Activated naive CD4-positive, alpha-beta T cell treated with anti-CD3 and anti-CD28 coated beads for 36 hours (primary cell): ENCODE measurements at places on chromosomes 1 and 21. TPM values are rescaled to one million over a fixed set of nuclear protein-coding genes. Genes with fewer than 3 reads are reported as not detected.
A peak's percentile ranks its signal among the peaks of the same experiment; 100 is the strongest.

DNA sequence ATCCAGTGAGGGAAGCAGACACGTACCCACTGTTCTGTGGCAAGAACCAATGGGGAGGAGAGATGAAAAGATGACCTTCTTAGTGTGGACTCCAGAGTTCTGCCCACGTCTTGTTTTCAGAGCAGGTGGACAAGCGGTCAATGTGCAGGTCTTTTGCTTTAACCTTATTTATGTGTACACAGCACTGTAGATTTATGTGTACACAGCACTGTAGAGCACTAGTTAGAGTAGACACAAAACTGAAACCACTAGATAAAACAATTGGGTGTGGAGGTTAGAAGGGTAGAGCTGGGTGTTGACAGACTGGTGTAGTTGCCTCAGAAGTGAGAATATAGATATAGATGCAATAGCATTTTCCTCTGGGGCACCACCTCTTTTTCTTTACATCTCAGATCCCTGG lies 150.0 kb downstream of the MAGI3 start:
- peaks cover 3% of the 10 kb centered on the region for H3K36me3 ChIP-seq
- no peak overlapping the region for H3K27ac ChIP-seq
- H3K4me1 ChIP-seq = no peaks in the 10 kb centered on the region
- DNase-seq = no peak

GRCh38 chr1:25503551-25504426 lies 39.6 kb upstream of the LDLRAP1 start:
- peak overlapping the region; percentile 65 for H3K27ac ChIP-seq
- peaks cover 40% of the 10 kb centered on the region for H3K4me1 ChIP-seq
- no peak overlapping the region for H3K4me3 ChIP-seq
- DNase-seq = peak; percentile 86
- no peaks in the 10 kb centered on the region for H3K36me3 ChIP-seq
- H3K27me3 ChIP-seq = no peaks in the 10 kb centered on the region

- peaks cover 7% of the 10 kb centered on the region for H3K36me3 ChIP-seq
- H3K4me3 ChIP-seq = no peak overlapping the region
- DNase-seq = peak; percentile 35
- peak overlapping the region; percentile 81 for H3K27ac ChIP-seq
- no peaks in the 10 kb centered on the region for H3K27me3 ChIP-seq
- H3K4me1 ChIP-seq = peaks cover 81% of the 10 kb centered on the region
These were observed 12.8 kb downstream of the TRAPPC10 start for GRCh38 chr21:44024887-44025353.

- no peaks in the 10 kb centered on the region for H3K36me3 ChIP-seq
- no peak for DNase-seq
- no peak overlapping the region for H3K27ac ChIP-seq
- no peaks in the 10 kb centered on the region for H3K4me1 ChIP-seq
- no peak overlapping the region for H3K4me3 ChIP-seq
- no peaks in the 10 kb centered on the region for H3K27me3 ChIP-seq
These were observed 63.6 kb downstream of the CLIC6 start for GRCh38 chr21:34732388-34732821.

GRCh38 chr1:26349188-26349876 lies 4.6 kb downstream of the CRYBG2 start:
- no peaks in the 10 kb centered on the region for H3K36me3 ChIP-seq
- H3K4me1 ChIP-seq = no peaks in the 10 kb centered on the region
- no peak for DNase-seq
- no peak overlapping the region for H3K27ac ChIP-seq

GRCh38 chr1:92538413-92539061 lies 51.8 kb upstream of the GFI1 start:
- H3K4me1 ChIP-seq = peaks cover 82% of the 10 kb centered on the region
- H3K27ac ChIP-seq = peak overlapping the region; percentile 94
- DNase-seq = peak; percentile 51
- H3K4me3 ChIP-seq = peak overlapping the region; percentile 65

DNA sequence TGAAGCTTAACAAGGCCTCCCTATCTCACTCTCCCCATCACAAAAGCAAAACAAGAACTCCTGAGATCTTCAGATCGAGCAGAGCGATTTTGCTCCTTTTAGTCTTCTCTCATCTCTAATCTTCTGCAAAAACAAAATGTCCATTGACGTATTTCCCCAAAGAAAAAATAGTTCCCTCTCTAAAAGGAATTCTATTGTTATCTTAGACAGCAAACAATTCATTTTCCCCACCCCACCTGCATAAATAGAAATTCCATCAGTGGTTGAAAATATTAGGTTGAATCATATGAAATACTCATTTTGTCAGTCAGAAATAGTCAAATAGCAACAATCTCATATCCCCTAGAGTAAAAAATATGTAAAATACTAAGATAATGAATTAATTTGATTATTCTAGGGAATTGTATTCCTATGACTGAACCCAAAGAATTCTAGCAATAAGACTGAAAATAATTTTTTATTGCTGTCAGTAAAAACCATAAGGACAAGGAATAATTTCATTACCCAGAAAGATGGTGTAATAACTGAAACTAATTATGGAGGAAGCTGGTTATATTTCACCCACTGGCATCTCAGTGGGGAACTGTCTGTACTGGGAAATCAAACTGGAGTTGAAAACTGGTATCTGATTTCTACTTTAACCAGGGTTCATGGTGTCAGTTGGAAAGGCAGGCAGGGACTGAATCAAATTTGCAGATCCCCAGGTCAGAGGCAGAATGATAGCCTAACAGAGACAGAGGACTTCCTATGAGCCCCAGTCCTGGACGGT lies 51.3 kb downstream of the RHOU start:
- peaks cover 8% of the 10 kb centered on the region for H3K4me1 ChIP-seq
- no peaks in the 10 kb centered on the region for H3K27me3 ChIP-seq
- no peak for DNase-seq
- no peak overlapping the region for H3K27ac ChIP-seq
- H3K36me3 ChIP-seq = no peaks in the 10 kb centered on the region
- H3K4me3 ChIP-seq = no peak overlapping the region

DNA sequence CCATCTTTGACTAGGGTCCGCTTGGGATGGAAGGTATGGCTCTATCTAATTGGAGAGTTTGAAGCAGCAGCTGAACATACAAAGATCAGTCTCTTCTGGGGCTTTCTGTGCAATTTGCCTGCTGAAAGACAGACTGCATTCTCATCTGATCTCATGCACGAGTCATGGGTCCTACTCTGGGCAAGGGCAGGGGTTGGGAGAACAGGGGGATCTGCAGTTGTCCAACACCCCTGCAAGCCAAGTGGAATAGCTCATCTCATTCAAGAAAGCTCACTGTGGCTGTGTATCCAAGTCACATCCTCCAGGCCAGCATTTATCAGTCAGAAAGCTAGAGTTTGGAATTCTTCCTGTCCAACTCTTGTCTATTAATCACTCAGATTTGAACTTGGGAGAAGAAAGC lies 177.2 kb upstream of the C8B start:
- no peaks in the 10 kb centered on the region for H3K4me1 ChIP-seq
- no peak overlapping the region for H3K27ac ChIP-seq
- H3K4me3 ChIP-seq = no peak overlapping the region
- H3K27me3 ChIP-seq = peaks cover 5% of the 10 kb centered on the region

DNA sequence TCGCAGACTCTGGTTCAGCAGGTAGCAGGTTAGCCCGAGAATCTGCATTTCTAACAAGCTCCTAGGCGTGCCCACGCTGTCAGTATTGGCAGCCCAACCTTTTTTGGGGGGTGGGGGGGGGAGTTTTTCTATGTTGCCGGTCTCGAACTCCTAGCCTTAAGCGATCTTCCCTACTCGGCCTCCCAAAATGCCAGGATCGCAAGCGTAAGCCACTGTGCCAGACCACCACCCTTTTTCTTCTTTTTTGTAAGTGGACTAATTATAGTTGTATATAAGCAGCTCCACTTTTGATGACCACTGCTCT lies 480 bp upstream of the MIS18A start:
- H3K4me1 ChIP-seq = peaks cover 17% of the 10 kb centered on the region
- peak overlapping the region; percentile 90 for H3K27ac ChIP-seq
- no peaks in the 10 kb centered on the region for H3K27me3 ChIP-seq

GRCh38 chr1:225878282-225878681 lies 3.9 kb downstream of the TMEM63A start:
- H3K27ac ChIP-seq = peak overlapping the region; percentile 51
- H3K4me1 ChIP-seq = peaks cover 65% of the 10 kb centered on the region
- no peak for DNase-seq
- H3K27me3 ChIP-seq = no peaks in the 10 kb centered on the region
- peaks cover 2% of the 10 kb centered on the region for H3K36me3 ChIP-seq

GRCh38 chr1:169809370-169810095 lies 14.8 kb upstream of the METTL18 start:
- DNase-seq = peak; percentile 10
- H3K27me3 ChIP-seq = no peaks in the 10 kb centered on the region
- no peak overlapping the region for H3K27ac ChIP-seq
- peaks cover 23% of the 10 kb centered on the region for H3K36me3 ChIP-seq
- H3K4me3 ChIP-seq = no peak overlapping the region
- H3K4me1 ChIP-seq = no peaks in the 10 kb centered on the region

DNA sequence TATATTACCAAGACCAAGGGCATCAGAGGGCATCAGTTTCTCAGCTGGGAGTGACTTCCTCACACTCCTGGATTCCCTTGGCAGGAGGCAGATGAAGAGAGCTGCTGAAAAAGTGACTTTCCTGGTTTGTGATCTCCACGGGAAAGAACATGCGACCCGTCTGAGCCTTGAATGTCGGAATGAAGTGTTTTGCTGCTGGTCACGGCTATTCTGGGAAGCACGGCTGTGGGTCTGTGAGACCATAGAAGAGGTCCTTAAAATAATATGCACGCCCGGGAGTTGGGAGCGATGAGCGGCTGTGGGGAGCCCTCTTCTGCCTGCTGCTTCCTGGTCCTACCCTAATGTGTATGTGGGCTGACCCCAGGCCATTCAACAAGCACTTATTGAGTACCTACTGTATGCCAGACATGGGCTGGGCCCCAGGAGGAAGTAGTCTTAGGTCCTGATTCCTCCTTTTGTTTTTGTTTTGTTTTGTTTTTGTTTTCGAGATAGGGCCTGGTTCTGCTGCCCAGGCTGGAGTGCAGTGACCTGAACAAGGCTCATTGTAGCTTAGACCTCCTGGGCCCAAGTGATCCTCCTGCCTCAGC lies 13.2 kb upstream of the UMODL1 start:
- H3K4me1 ChIP-seq = peaks cover 21% of the 10 kb centered on the region
- no peaks in the 10 kb centered on the region for H3K27me3 ChIP-seq
- no peak overlapping the region for H3K27ac ChIP-seq
- DNase-seq = no peak
- no peak overlapping the region for H3K4me3 ChIP-seq

- no peaks in the 10 kb centered on the region for H3K36me3 ChIP-seq
- no peak overlapping the region for H3K4me3 ChIP-seq
- no peak for DNase-seq
- H3K27ac ChIP-seq = no peak overlapping the region
These were observed 10.9 kb upstream of the COA7 start for GRCh38 chr1:52709016-52709415.

USH2A gene
- not detected for total RNA-seq

TUFT1 gene
- total RNA-seq = 2.3 TPM

ADCY10 gene
- not detected for total RNA-seq

TNFRSF4 gene
- total RNA-seq = 110 TPM

CLCNKA gene
- total RNA-seq = not detected

BACE2 gene
- 0.17 TPM for total RNA-seq
